ENCODE measurements at places on chromosomes 12 and 14.

DNA sequence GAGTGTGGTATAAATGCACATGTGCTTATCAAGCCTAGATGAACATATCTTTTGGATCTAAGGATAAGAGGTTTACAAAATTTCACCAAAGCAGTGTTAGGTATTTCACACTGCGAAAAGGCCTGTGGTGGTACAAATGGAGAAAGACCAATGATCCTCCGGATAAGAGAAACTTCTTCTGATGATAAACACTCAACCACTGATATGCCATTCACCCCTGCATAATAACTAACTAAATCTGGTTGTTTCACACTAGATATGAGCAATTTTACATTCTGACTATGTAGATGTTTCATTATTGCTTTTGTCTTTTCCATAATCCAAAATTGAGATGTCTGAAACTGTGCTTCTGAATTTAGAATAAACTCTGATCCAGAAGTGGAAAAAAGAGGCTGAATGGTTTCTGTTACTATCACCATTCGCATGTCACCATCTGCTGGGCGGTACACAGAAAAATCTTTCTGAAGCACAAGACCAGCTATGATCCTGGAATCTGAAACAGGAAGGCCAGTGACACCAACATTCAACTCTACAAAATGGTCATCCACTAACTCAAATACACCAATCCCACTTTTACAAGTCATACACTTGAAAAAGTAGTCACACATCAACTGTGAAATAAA is 1.3 kb downstream of the BBS10 start:
- no peak for DNase-seq

DNA sequence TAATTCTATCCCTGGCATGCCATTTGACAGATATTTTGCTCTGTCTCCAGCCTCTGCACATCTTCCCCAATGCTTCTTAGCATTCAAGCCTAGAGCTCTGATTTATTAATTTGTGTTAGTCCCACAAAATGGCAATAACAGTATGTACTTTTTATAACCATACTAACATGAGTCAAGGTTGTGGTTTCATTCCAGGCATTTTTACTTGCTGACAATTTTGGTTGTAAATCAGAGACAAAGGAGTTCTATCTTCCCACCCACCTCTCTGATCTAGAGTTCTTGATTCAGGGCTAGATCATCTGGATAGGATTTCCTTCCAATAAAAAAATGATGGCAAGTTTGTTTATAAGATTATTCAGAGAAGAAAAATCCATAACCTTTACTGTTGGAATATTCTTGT is 18.5 kb upstream of the CISTR start:
- DNase-seq: no peak

DNA sequence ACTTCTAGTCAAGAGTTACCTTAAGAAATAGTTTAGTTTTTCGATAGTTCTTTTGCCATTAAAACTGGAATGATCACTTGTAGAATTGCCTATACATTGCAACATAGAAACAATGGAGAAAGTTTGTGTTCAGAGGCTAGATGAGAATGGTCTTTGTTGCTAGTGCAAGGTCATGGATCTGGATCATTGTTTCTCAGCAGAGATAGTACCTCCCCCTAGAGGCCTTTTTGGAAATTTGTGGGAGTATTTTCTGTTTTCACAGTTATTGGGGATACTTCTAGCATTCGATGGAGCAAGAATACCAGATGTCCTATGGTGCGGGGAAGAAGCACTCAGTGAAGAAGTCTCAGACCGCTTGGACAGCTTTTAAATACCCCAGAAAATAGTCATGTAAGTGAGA is 138.8 kb upstream of the HMGA2 start:
- DNase-seq: no peak

DNA sequence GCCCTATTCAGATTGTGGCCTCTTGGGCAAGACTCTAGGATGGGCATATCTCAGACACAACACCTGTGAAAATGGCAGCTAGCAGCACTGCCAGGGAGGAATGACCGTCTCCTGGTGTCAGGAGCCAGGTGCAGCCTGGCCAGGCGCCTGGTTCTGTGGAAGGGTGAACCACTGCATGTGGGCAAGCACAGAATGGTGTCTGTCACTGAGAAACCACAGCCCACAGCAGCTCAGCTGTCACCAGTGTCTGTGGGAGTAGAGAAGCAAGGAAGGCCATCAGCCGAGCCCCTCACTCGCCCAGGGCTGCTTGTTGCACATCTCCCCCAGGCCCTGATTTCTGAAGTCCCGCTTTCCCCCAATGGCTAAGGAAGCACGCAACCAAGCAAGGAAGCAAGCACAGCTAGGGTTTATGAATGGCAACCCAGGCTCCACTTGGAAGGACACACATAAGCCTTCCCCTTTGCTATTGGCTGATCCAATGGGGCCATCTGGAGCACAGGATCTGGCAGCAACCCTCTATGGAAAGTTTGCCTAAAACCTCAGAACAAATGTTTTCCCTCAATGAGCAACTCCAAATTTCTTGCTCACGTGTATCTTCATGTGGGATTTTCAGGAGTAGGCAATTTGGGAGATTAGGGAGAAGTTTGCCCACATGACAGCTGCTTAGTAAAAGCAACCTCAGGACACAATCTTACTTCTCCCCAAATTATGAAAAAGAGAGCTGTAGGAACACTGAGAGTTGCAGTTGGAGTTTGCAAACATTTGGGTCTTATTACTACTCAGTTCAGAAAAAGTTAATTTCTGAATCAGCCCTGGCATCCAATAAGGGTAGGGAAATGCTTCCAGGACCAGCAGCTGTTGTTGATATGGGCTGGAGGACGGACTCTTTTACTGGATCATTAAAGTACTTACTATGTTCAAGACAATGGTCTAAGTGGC is 44.7 kb downstream of the GPHB5 start:
- DNase-seq: no peak

DNA sequence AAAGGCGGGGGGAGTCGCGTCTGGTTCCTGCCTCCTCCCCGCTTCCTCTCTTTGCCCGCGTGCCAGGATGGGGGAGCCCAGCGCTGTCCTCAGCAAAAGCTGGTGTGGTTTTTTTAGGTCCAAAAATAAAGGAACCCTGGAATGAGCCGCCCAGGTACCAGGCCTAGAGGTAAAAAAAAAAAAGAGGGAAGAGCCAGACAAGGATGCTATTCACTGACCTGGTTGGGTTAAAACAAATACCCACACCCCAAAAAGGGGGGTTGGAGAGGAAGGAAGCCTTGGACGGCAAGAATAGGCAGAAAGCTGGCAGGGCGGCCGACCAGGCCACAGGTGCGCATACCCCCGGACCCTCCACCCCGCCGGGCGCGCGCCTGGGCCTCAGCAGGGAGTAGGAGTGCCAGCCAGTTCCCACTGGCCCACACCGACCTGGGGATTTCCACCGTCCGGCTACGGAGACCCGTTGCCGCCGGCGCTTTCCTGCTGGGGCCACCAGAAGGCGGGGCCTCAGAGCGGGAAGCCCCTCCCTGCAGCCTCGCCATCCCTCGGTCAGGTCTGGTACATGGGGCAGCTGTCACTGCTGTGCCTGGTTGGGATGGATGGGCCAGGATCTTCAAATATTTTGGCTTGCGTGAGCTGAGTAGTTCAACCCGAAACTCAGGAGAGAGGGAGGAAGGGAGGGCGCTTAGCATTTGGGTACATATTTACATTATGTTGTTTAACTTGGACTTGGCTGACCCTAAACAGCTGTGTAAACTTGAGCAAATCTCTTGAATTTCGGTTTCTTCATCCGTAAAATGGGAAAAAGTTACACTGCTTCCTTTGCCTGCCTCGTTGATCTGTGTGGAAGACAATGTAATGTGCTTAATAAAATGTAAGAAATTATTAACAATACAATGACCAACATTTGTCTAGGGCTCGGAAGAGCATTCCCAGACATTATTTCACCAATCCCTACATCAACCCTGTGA is 5.4 kb upstream of the IRF2BPL start:
- peak; percentile 49 for DNase-seq

GRCh38 chr12:47547077-47547476 is 158.8 kb downstream of the RPAP3 start:
- DNase-seq: no peak

DNA sequence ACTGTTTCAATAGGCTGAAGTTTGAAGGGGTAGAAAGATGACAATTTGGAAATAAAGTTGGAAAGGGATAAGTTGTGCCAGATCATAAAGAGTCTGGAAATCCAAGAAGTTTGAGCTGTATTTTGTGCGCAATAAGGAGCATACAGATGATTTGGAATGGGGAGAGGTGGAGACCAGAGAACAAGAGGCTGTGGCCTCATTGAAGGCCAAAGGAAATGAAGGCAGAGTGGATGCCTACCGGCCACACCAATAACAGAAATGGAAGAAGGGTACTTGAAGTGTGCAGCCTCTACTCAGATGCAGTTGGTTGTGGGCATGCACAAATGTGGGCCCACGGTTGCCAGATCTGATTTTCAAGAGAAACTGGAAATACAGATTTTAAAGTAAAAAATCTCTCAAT is 2.4 kb downstream of the IFT81 start:
- DNase-seq: no peak

DNA sequence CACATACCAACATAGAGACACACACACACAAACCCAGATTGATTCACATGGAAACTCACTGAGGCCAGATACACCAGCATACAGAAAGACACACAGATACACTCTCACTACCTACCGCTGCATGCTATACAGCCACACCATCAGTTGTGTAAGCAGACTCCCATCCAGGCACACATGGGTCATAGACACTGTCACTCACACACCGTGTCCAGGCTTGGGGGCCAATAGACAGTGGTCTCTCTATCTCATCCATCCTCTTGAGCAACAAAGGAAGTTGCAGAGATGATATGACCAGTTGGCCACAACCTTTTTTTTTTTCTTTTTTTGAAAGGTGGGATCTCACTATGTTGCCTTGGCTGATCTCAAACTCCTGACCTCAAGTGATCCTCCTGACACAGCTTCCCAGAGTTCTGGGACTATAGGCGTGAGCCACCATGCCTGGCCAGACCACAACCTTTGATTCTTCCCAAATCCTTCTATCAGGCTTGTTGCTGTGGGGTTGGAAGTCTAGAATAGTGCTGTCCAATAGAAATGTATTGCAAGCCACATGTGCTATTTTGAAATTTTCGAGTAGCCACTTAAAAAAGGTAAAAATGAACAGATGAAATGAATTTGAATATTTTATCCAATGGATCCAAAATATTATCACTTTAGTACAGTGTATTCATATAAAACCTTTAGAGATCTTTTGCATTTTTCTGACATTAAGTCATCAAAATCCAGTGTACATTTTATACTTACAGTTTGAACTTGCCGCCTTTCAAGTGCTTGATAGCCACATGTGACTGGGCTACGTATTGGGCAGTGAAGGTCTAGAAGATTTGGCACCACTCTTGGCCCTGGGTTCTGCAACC is 7.4 kb downstream of the LRP1-AS start:
- no peak for DNase-seq

GRCh38 chr14:101820283-101820798 is 58.8 kb downstream of the PPP2R5C start:
- peak; percentile 69 for DNase-seq

- DNase-seq: peak; percentile 91
These were observed at the start of gene TAMALIN for GRCh38 chr12:52006726-52007157. Gene TAMALIN, plus strand, starts transcription at chr12:52006946. Its CDS starts 74 bp downstream, at chr12:52007020.

GRCh38 chr12:92551853-92552397 is 150.9 kb upstream of the PLEKHG7 start:
- DNase-seq: no peak

- DNase-seq: no peak
These were observed 66.5 kb downstream of the CACNA1C start for GRCh38 chr12:2119266-2119665.

DNA sequence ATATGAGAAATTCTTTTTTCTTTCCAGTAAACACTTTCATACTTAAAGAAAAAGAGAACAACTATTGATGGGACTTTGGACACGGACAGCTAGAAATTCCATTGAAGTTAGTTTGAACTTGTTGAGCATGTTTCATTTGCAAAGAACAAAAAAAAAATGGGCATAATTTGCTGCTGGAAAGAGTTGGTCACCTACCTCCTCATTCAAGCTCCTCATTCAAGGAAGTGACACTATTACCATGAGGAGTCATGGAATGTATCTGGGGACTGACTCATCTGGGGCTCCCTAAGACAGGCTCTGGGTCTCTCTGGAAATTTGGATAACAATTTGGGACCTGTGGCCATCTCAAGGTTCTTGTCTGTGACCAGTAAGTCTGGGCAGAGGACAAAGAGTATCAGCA is 50.4 kb downstream of the KICS2 start:
- DNase-seq: no peak

DNA sequence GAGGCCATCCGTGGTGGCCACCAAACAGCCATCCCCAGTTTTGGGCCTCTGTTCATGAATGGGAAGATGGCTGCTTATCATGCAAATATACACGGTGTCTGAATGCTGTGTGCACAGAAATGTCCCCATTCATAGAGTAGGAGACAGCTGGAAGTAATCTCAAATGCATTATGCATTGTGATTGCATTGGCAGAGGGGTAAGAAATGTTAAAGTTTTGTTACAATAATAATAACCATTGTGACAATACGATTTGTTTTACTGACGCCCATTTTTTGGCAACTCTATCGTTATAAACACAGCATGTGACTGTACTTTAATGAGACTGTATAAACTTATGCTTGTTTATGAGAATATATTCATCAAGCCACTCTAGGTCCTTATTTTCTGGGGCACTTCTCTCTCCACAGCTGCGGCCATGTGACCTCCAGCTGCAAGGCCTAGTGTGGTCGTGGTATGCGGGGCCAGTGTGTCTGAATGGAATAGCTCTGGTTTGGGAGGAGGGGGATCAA is 474.3 kb downstream of the VRK1 start:
- DNase-seq: no peak

GRCh38 chr14:100882991-100883788 is 20.3 kb downstream of the RTL1 start:
- no peak for DNase-seq

DNA sequence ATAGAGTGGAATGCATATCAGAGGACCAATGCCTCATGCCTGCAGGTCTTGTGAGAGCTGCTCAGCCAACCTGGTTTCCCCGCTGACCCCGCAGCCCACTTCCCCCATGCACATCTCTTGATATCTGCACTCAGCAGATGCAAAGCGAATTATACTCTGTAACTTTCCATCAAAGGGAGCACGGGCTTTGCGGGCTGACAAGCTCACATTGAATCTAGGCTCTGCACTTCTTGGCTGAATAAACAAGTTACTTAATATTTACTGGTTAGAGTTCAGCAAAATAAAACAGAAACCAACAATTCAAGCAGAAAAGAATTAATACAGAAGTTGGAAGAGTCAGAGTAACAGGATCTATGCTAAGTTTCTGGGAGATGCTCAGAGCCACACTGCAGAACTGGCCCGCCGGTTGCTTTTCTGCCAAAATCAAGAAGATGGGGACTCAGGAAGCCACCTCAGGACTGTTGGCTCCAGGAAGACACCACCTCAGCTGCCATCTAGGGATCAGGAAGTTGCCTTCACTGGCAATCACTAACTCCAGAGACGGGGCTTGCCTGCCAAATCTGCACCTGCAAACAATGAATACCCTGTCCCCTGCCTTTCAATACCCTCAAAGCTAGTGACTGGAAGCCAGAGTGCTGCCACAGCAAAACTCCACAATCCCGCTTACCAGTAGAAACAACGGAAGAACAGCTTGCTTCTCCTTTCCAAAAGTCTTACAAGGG is 46.5 kb downstream of the NR1H4 start:
- DNase-seq: no peak
